Smooth muscle cell of the umbilical artery (primary cell): ENCODE measurements at places on chromosomes 1 and 21. TPM values are rescaled to one million over a fixed set of nuclear protein-coding genes. Genes with fewer than 3 reads are reported as not detected.

ITLN2 gene
- total RNA-seq, result not detected in 2 replicates

HSF2BP gene
- 2.0 and 3.6 TPM in 2 replicates for total RNA-seq

KRTAP19-8 gene
- total RNA-seq, result not detected in 2 replicates

ASCL5 gene
- not detected in 2 replicates for total RNA-seq

RABGAP1L gene
- 36.2 and 44.2 TPM in 2 replicates for total RNA-seq

GIPC2 gene
- total RNA-seq, result 0.30 and 1.2 TPM in 2 replicates

MIXL1 gene
- not detected in 2 replicates for total RNA-seq
